ENCODE measurements at places on chromosomes 1 and 21.

DNA sequence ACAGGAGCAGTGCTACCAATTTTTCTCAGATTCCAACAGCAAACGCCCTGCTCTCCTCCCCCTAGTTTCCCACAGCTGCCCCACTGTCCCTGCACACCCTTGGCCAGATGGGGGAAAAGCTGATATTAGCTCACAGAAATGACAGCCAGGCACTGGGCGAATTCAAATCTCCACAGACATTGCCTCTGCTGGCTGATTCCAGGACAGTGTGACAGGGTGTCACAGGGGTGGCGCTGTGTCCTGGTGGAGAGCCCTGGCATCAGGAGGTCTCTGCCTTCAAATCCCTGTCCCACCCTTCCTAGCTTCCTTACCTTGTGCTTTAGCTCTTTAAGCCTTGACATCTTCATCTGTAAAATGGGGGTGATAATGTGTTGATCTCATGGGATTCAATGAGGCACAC, 10.4 kb downstream of the OLIG1 start:
- DNase-seq: no peak

GRCh38 chr1:239805042-239805441, 286.6 kb upstream of the FMN2 start:
- DNase-seq: no peak

GRCh38 chr1:232226197-232226712, 403.7 kb downstream of the SIPA1L2 start:
- no peak for DNase-seq

DNA sequence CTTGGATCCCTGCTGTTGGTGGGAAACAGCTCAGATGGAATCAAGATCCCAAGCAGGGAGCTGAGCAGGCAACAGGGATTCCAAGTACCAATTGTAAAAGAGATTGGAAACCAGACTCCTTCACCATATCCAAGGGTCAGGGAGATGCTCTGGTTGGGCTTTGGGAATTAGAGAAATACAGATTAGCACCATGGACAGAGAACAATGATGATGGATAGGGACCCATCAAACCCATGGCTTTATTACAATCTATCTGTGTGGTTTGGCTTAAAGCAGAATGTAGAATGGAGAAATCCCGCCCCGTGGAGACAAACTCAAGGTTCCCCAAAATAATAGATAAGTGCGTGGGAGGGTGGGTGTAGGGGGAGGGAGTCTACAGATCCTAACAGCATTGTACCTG, 120.7 kb upstream of the CSF3R start:
- DNase-seq: no peak

DNA sequence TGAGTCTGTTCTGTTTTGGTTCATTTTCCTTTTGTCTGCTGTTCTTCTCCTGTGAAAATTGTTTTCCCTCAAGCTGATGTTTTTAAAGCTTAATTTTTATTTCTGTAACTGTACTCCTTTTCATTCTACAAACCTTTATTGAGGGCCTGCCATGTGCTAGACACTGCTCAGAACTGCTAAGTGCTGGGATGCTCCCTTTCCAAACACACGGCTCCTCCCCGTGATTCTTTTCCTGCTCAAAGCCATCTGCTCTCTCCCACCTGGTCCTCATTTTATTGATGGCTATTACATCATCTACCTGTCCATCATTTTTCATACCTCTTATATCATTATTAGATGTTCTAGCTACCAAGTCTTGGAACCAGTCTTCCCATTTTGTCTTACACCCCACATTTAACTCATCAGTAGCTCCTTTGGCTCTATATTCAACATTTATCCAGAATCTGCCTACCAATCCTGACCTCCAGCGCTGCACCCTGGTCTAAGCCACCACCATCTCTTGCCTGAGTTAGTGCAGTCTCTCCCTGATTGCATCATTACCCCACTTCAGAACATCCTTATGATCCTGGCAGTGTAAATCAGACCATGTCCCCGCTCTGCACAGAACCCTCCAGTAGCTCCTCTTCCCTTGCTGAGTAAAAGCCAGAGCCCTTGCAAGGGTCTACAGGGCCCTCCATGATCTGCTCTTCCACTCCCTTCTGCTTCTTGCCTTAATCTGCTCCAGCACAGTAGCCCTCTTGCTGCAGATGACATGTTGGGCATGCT, 118.1 kb downstream of the CACNA1E start:
- DNase-seq: no peak

Data from stimulated activated CD8-positive, alpha-beta memory T cell treated with anti-CD3 and anti-CD28 coated beads, Interleukin-15, amount 100 ng/mL, for 4 hours (primary cell).